ENCODE measurements at places on chromosomes 12 and 14. TPM values are rescaled to one million over a fixed set of nuclear protein-coding genes. Genes with fewer than 3 reads are reported as not detected.

GRCh38 chr14:56811593-56812363, 1.5 kb upstream of the OTX2 start:
- no peaks in the 10 kb centered on the region for H3K36me3 ChIP-seq
- no peak overlapping the region for H3K27ac ChIP-seq
- H3K4me1 ChIP-seq: no peaks in the 10 kb centered on the region
- H3K4me3 ChIP-seq: no peak overlapping the region
- DNase-seq: no peak
- peaks cover 55% of the 10 kb centered on the region for H3K27me3 ChIP-seq

DNA sequence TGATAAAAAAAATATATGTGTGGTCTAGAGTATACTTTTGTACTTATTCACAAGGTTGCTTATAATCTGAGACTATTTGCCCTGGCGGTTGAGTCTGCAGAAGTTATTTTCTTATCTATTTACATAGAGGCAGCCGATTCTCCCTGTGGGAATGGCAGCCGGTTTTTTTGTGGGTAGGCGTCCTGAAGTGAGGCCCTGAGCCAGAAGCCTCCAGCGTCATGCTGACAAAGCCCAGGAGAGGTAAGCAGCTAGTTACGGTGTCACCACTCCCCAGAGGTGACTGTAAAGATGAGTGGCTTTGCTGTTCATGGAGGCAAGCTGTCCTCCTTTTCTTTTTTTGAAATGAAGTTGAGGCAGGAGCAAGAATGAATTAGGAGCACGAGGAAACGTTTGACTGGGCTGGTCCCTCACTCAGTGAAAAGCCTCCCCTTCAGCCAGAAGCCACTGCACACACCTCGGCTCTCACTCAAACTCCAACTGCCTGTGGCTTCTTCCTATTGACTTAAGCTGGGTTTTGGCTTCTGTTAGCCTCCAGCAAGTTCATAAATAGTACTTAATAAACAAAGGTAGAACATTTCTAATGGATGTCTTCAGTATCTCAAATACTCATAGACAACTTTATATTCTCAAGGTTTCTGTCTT, 21.5 kb downstream of the PAX9 start:
- H3K4me1 ChIP-seq: no peaks in the 10 kb centered on the region
- DNase-seq: no peak
- no peaks in the 10 kb centered on the region for H3K27me3 ChIP-seq
- H3K4me3 ChIP-seq: no peak overlapping the region

The APOF gene
- polyA plus RNA-seq: not detected

The LMO3 gene
- 0.15 TPM for polyA plus RNA-seq

DNA sequence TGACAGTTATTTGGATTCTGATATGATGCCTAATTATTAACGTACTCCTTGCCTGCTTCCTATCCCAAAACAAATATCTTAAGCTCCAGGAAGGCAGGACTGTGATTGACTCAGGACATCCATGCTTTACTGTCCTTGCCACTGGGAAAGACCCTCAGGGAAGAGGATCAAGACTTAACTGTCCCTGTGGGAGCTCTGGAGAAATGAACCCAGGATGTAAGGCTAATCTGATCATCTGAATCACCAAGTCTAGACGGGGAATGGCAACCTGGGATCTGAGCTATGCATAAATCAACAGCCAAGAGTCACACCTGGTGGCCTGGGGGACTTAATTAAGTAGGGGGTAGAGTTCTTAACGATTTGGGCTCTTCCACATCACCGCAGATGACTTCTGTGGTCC, 153.2 kb upstream of the BCL2L14 start:
- DNase-seq: no peak
- H3K36me3 ChIP-seq: no peaks in the 10 kb centered on the region

DNA sequence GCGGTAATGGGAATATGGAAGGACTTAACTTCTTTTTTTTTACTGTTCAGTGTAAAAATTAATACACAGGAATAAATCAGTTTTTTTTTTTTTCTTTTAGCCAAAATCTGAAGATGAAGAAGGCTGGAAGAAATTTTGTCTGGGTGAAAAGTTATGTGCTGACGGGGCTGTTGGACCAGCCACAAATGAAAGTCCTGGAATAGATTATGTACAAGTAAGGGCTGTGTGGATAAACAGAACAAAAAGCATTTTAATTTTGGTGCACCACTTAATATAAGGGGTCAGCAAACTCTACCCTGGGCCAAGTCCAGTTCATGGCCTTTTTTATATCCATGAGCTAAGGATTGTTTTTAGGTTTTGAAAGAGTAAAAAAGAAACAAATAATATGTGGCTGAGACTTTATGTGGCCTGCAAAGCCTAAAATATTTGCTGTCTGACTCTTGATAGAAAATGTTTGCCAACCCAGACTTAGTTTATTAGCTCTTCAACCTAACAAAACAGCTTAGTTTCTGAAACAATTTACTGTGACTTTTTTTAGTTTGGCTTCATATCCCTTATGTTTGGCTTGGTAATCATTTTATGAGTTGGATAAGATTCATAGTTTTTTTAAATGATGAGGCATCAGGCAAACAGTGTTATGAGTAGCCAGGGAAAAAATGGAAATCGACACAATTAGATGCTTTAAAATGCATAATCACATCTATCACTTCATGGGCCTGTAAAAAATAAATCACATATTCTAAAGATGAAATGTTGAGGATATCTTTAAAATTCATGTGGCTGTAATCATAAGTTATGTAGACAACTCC, 8.4 kb downstream of the GEMIN2 start:
- no peak overlapping the region for H3K27ac ChIP-seq
- no peaks in the 10 kb centered on the region for H3K36me3 ChIP-seq
- no peak overlapping the region for H3K4me3 ChIP-seq
- no peak for DNase-seq

DNA sequence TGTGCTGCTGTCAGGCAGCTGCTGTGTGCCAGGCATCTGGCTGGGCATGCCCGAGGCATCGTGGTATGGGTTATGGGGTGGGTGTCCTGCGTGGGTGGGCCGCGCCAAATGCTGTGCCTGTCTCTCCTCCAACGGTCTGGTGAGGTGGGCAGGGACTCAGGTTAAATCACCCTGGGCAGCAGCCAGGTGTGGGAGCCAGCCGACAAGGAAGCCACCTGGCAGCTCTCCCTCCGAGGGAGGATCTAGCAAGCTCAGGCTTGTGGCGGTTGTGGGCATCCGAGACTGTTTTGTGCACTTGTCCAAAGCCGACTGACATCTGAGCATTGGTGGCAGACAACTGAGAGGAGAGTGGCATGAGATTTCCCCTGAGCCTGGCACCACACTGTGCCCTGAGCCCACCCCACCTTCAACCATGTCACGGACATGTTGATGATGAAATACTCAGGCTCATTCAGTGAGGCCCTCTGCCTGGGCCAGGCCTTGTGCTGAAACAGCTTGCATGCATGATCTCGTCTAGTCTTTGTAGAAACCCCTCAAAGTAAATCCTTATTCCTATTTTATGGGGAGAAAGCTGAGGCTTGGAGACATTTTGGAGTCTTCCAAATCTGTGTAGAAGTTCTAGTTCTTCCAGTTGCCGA, 181.8 kb upstream of the MYL2 start:
- no peak overlapping the region for H3K27ac ChIP-seq
- H3K4me3 ChIP-seq: no peak overlapping the region
- no peaks in the 10 kb centered on the region for H3K27me3 ChIP-seq
- H3K36me3 ChIP-seq: no peaks in the 10 kb centered on the region
- H3K4me1 ChIP-seq: no peaks in the 10 kb centered on the region
- no peak for DNase-seq

DNA sequence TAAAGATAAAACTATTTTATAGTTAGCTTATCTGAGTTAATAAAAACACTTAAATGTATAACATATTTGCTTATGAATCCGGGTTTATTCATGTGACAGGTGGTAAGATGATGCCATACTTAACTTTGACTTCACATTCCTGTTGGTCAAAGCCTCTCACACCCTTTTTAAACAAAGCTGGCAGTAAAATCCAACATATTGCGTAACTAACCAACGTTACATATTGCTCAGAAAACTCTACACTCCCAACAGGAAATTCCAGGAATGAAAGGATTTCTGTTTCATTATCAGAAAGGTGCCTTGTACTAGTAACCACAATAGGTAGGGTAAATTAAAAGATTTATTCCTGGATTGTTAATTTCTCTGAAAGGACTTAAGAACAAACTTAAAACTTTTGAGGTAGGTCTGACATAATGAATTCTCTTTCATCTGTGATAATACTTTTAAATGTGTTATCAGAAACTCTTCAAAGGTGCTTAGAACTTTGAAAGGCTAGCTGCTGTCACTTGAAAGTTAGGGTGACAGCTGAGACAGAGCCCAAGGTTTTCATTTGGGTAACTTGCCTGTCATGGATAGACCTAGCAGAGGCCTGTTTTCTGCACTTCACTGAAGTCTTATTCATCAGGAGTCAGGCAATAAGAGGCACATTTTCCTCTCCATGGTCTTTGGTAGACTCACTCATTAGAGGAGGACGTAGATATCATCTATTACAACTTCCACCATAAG, 23.8 kb upstream of the CATSPERB start:
- peak; percentile 41 for DNase-seq
- no peaks in the 10 kb centered on the region for H3K4me1 ChIP-seq
- no peak overlapping the region for H3K4me3 ChIP-seq
- no peak overlapping the region for H3K27ac ChIP-seq
- no peaks in the 10 kb centered on the region for H3K27me3 ChIP-seq

DNA sequence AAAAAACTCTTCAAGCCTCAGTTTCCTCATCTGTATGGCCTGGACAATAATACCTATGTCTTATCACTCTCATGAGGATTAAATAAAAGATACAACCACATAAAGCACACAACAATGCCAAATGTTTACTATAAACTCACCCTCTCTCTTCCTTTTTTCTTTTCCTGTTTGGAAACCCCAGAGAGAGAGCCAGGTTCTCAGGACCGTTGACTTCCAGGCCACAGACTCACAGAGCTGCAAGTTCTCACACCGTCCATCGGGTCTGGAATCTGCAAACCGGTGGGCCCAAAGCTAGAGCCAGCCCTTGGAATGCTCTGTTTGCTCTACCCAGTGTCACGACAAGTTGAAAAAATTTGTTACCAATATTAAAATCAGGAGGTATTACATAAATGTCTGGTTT, 4.6 kb upstream of the CD4 start:
- no peaks in the 10 kb centered on the region for H3K4me1 ChIP-seq
- DNase-seq: no peak
- H3K4me3 ChIP-seq: no peak overlapping the region
- H3K27me3 ChIP-seq: no peaks in the 10 kb centered on the region
- H3K27ac ChIP-seq: no peak overlapping the region
- H3K36me3 ChIP-seq: no peaks in the 10 kb centered on the region

DNA sequence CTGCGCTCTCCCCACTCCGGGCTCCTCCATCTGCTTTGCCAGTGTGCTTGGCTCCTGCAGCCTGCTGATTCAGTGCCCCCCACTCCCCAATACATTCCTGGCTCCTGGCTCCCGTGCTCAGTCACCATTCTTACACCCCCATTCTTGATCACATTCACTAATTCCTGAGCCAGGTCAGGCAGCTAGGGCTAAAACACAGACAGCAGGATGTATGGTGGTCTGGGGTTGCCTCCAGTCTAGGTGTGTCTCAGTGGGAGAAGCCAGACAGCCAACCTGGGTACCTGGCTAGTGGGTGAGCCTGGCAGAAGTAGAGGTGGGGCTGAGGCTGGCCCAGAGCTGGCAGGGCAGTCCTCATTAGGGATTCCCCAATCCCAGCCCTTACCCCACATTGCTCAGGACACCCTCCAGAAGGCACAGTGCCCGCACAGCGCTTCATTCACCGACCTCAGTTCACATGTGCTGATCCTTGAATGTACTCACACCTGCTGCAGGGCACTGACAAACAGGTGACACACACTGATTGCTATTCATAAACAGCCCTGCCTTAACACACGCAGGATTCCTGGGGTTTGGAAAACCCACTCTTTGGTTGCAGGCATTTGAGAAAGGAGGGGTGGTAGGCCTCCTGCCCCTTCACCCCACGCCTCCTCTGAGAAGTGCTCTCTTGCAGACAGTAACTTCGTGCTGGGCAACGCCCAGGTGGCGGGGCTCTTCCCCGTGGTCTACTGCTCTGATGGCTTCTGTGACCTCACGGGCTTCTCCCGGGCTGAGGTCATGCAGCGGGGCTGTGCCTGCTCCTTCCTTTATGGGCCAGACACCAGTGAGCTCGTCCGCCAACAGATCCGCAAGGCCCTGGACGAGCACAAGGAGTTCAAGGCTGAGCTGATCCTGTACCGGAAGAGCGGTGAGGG, 1.7 kb downstream of the KCNH3 start:
- no peaks in the 10 kb centered on the region for H3K36me3 ChIP-seq
- H3K27ac ChIP-seq: no peak overlapping the region
- H3K4me3 ChIP-seq: no peak overlapping the region
- peaks cover 33% of the 10 kb centered on the region for H3K27me3 ChIP-seq

The GNB3 gene
- polyA plus RNA-seq: 3.7 TPM

- H3K27ac ChIP-seq: no peak overlapping the region
- no peak for DNase-seq
- H3K27me3 ChIP-seq: no peaks in the 10 kb centered on the region
- H3K36me3 ChIP-seq: no peaks in the 10 kb centered on the region
Measured at GRCh38 chr12:23349564-23349963, 599.9 kb downstream of the SOX5 start.

- H3K4me1 ChIP-seq: no peaks in the 10 kb centered on the region
- DNase-seq: no peak
- no peak overlapping the region for H3K4me3 ChIP-seq
- no peak overlapping the region for H3K27ac ChIP-seq
- no peaks in the 10 kb centered on the region for H3K27me3 ChIP-seq
Measured at GRCh38 chr14:44812672-44813071, 149.1 kb downstream of the KLHL28 start.

DNA sequence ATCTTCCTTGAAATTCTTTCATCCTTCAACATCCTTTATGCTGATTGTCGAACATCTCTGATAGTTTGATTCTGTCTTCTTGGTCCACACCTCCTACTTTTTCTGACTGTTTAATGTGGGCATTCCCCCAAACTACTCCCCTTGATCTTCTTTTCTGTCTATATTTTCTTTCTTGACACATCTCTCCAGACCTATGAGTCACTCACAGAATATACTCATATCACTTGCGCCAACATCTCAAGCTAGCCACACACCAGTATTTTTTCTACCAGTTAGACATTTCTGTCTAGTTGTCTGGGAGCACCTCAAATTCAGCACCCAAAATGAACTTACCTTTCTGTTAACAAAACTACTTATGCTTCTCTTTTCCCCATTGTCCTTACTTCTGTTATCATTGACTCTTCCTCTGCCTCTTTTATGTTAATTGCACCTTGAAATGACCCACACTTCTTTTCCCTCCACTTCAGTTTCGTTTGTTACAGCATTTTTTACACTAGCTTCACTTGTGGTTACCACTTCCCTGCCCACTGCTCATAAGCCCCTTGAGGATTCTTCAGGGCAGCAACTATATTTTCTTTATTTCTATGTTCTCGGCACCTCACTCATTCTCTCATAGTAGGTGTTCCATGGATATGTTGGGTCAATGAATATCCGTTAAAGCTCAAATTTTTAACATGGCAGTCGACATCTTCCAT, 33.5 kb downstream of the TSHR start:
- no peak overlapping the region for H3K4me3 ChIP-seq
- no peak overlapping the region for H3K27ac ChIP-seq
- no peaks in the 10 kb centered on the region for H3K4me1 ChIP-seq
- no peaks in the 10 kb centered on the region for H3K27me3 ChIP-seq

The RNASE3 gene
- polyA plus RNA-seq: not detected

The VRTN gene
- polyA plus RNA-seq: not detected
